ENCODE measurements at places on chromosomes 7 and 10. TPM values are rescaled to one million over a fixed set of nuclear protein-coding genes. Genes with fewer than 3 reads are reported as not detected.

Gene PLEKHS1
- total RNA-seq = not detected

Gene HOXA4
- 14.6 TPM for total RNA-seq

Gene PTPRN2
- 2.5 TPM for total RNA-seq

Gene OR6V1
- total RNA-seq = not detected

Gene AOAH
- 0.51 TPM for total RNA-seq

Gene ATOH7
- total RNA-seq = 0.58 TPM

Gene NKX2-3
- total RNA-seq = not detected

Gene VWC2
- total RNA-seq = not detected

Gene CD36
- total RNA-seq = not detected

Gene NDUFB8
- total RNA-seq = 217 TPM

Gene NEUROD6
- not detected for total RNA-seq

Gene GPRIN2
- total RNA-seq = 9.1 TPM

Gene PRLHR
- total RNA-seq = not detected

Gene AKR1C8
- total RNA-seq = not detected

Gene CYP2C19
- total RNA-seq = not detected

Gene FAM241B
- total RNA-seq = 4.2 TPM

Gene RASSF4
- 14.5 TPM for total RNA-seq

Gene OR9A2
- not detected for total RNA-seq

Gene DENND2A
- 27.6 TPM for total RNA-seq

Gene HTR7
- 0.06 TPM for total RNA-seq

Gene MRC1
- not detected for total RNA-seq

Gene ITIH5
- total RNA-seq = not detected

Gene PON3
- not detected for total RNA-seq

Gene LMOD2
- not detected for total RNA-seq

Gene GATA3
- total RNA-seq = 3.2 TPM

Gene SH2D4B
- not detected for total RNA-seq

Gene SMARCD3
- 8.1 TPM for total RNA-seq

Gene ZNF425
- total RNA-seq = 0.87 TPM

Gene TUBB8
- 0.29 TPM for total RNA-seq

Gene SLC16A9
- 3.5 TPM for total RNA-seq

Gene TMEM273
- total RNA-seq = not detected

Gene PTTG1IP2
- not detected for total RNA-seq

Gene PODXL
- 11.4 TPM for total RNA-seq

Gene NEUROG3
- not detected for total RNA-seq

Gene PDE6C
- total RNA-seq = not detected

Gene HTRA1
- total RNA-seq = 35.7 TPM

Gene LRRN3
- total RNA-seq = not detected

Gene NEURL1
- total RNA-seq = 1.3 TPM

Gene LIPK
- total RNA-seq = not detected

Gene SLC26A4
- 0.43 TPM for total RNA-seq

Gene LLCFC1
- total RNA-seq = not detected

Gene PTF1A
- not detected for total RNA-seq

Gene TSPAN12
- total RNA-seq = 6.7 TPM

Gene MCM10
- 35.2 TPM for total RNA-seq
